ENCODE measurements at places on chromosomes 3 and 15. TPM values are rescaled to one million over a fixed set of nuclear protein-coding genes. Genes with fewer than 3 reads are reported as not detected.

PRSS50 gene
- total RNA-seq, result not detected

CLDN16 gene
- not detected for total RNA-seq

CYP8B1 gene
- not detected for total RNA-seq

GMNC gene
- not detected for total RNA-seq

HACD3 gene
- total RNA-seq, result 91.2 TPM

PGBD4 gene
- 1.1 TPM for total RNA-seq

DUOX1 gene
- not detected for total RNA-seq

ALDH1A3 gene
- 52.1 TPM for total RNA-seq

C3orf33 gene
- 2.7 TPM for total RNA-seq

RYR3 gene
- under 0.01 TPM for total RNA-seq

CAMK1 gene
- total RNA-seq, result 50.6 TPM

KLHL18 gene
- total RNA-seq, result 47.0 TPM

SCAANT1 gene
- not detected for total RNA-seq

SLC28A2 gene
- not detected for total RNA-seq

CYFIP1 gene
- total RNA-seq, result 119 TPM

CCDC80 gene
- 20.5 TPM for total RNA-seq

DPPA2 gene
- total RNA-seq, result not detected

All from pulmonary artery endothelial cell (primary cell).